Activated naive CD4-positive, alpha-beta T cell treated with anti-CD3 and anti-CD28 coated beads for 36 hours (primary cell): ENCODE measurements at places on chromosomes 3 and 15. TPM values are rescaled to one million over a fixed set of nuclear protein-coding genes. Genes with fewer than 3 reads are reported as not detected.
A peak's percentile ranks its signal among the peaks of the same experiment; 100 is the strongest.

GRCh38 chr3:125055331-125055912, 375 bp downstream of the HEG1 start:
- peak; percentile 20 for DNase-seq

Gene HHATL
- not detected for total RNA-seq

Gene NANOGP8
- total RNA-seq: not detected

GRCh38 chr3:40124918-40125317, 184.6 kb upstream of the EIF1B start:
- no peak for DNase-seq

DNA sequence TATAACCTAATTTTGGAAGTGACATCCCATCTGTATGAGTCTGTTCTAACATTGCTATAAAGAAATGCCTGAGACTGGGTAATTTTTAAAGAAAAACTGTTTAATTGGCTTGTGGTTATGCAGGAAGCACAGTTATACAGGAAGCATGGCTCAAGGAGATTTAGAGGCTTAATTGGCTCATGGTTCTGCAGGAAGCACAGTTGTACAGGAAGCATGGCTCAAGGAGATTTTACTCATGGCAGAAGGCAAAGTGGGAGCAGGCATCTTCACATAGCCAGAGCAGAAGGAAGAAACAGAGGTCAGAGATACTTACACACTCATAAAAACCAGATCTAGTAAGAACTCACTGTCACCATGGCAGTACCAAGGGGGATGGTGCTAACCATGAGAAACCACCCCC, 193.1 kb upstream of the ADAMTS9 start:
- DNase-seq: no peak

Gene BCL2A1
- total RNA-seq: 79.1 TPM

- no peak for DNase-seq
Observed at GRCh38 chr3:61674596-61674995, 113.2 kb downstream of the PTPRG start.

Gene ZNF774
- 0.95 TPM for total RNA-seq

Gene IL20RB
- total RNA-seq: 0.59 TPM

GRCh38 chr3:36600404-36600803, 163.9 kb downstream of the DCLK3 start:
- no peak for DNase-seq

DNA sequence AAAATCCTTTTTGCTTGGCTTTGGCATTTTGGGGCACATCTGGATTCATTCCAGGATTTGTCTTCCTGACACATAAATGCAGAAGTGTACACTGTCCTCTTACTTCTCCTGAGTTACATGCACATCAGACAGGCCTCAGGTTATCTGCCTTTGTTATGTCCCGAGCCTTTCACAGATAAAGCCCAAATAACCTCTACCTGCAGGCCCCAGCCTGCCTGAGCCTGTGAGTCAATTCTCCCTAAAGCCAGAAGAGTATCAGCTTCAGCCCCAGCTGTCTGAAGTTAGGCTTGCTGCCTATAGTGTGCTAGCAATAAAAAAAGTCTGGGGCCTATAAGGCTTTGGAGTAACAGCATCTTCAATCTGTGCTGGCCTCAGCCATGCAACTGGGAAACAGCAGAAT, 17.7 kb upstream of the GSK3B start:
- no peak for DNase-seq

Gene DAZL
- total RNA-seq: not detected

Gene TMEM212
- not detected for total RNA-seq
